ENCODE measurements at places on chromosomes 2 and 18.

- DNase-seq = no peak
- no peaks in the 10 kb centered on the region for H3K36me3 ChIP-seq
- no peaks in the 10 kb centered on the region for H3K27me3 ChIP-seq
- H3K27ac ChIP-seq = no peak overlapping the region
These were observed 1.5 kb downstream of the FAM228A start for GRCh38 chr2:24176326-24176725.

GRCh38 chr18:23302851-23303527 is 150.1 kb upstream of the RIOK3 start:
- DNase-seq = no peak
- H3K4me3 ChIP-seq = no peak overlapping the region
- no peaks in the 10 kb centered on the region for H3K36me3 ChIP-seq
- H3K27ac ChIP-seq = no peak overlapping the region

- H3K36me3 ChIP-seq = no peaks in the 10 kb centered on the region
- H3K27me3 ChIP-seq = no peaks in the 10 kb centered on the region
- no peak overlapping the region for H3K27ac ChIP-seq
These were observed 181.2 kb upstream of the LRATD1 start for GRCh38 chr2:14451312-14451711.

GRCh38 chr2:15912203-15912602 is 28.1 kb upstream of the MYCN start:
- no peak for DNase-seq
- H3K27ac ChIP-seq = no peak overlapping the region
- H3K36me3 ChIP-seq = no peaks in the 10 kb centered on the region
- no peaks in the 10 kb centered on the region for H3K4me1 ChIP-seq
- no peak overlapping the region for H3K4me3 ChIP-seq

GRCh38 chr2:150710916-150711315 is 223.4 kb upstream of the RND3 start:
- no peak overlapping the region for H3K4me3 ChIP-seq
- H3K27ac ChIP-seq = no peak overlapping the region
- no peaks in the 10 kb centered on the region for H3K4me1 ChIP-seq

All from liver (tissue), 10 donors.